PC-9 (cell line): ENCODE measurements at places on chromosomes 5 and 9.
A peak's percentile ranks its signal among the peaks of the same experiment; 100 is the strongest.

- peak; percentile 81 for DNase-seq
These were observed 24.3 kb upstream of the FAT2 start for GRCh38 chr5:151615431-151615830.

DNA sequence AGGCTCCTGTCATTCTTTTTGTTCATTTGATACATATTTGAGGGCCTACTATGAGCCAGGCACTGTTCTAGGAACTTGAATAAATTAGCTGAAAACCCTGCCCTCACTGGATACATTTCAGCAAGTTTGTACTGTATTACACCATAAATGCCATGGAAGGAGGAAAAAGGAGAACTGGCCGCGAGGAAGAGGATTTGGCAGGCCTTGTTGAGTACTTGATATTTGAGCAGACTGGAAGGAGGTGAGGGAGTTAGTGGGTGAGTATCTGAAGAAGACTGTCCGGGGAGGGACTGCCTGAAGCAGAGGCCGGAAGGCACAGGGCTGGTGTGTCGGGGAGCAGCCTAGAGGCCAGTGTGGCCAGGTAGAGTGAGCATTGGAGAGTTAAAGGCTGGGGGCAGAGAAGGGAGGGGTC is 4.5 kb downstream of the SNX30 start:
- DNase-seq: peak; percentile 33

- DNase-seq: no peak
These were observed 47.3 kb upstream of the CEP78 start for GRCh38 chr9:78188594-78188993.

- no peak for DNase-seq
These were observed 46.6 kb upstream of the COL5A1 start for GRCh38 chr9:134595014-134595413.

DNA sequence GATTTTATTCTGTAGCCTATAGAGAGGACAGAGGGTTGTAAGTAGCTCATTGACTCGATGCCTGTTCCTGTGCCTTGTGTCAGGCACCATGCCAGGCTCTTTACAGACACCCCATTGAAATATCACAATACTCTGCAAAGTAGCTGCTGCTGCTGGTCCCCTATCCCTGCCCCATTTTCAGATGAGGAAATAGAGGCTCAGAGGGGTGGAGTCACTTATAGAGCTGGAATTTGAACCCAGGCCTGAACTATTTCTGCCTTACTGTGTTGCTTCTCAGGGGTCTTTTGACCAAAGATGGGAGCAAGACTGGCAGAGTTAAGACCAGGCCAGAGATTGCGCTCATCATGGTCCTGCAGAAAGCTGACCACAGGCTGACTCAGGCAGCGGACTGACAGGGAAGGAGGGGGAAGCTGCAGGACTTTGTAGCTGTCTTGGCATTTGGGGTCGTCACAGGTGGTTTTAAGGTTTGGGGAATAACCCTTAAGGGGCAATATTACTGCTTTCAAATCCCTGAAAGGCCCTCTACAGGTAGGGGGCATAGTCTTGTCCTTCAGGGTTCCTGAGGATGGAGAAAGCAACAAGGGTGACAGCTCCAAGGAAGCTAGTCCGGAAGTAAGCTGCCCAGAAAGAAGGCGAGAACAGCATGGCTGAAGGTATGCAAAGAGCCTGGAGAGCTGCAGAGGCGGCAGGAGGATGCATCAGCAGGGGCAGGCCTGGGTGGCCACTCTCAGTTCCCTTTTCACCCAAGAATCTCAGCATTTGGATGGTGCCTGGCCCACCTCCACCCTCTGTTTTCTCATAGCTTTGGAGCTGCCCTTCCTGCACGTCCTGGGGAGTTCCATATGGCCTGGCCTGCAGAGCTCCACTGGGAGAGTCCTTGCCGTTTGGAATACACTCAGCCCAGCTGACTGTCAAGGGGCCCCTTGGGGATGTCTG is 18.3 kb upstream of the NDST1 start:
- no peak for DNase-seq

GRCh38 chr5:139774980-139775661 is 20.5 kb upstream of the PSD2 start:
- peak; percentile 87 for DNase-seq

DNA sequence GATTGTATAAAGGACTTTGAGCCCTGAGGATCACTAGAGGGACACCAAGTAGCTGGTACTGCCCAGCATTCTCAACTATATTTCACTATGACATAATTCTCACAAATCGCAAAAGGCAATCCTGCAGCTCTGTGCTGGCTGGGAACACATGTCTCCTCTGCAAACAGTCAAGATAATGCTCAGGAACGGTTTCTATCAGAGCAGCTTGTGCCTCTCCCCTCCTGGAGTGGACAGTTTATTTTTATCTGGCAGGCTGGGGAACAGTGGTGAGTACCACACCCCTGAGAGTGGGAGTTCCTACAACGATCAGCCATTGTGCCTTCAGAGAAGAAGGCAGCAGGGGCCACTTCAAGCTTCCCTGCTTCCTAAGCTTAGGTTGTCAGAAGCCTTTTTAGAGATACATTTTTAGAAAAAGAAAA is 65.8 kb downstream of the ERAP1 start:
- no peak for DNase-seq

DNA sequence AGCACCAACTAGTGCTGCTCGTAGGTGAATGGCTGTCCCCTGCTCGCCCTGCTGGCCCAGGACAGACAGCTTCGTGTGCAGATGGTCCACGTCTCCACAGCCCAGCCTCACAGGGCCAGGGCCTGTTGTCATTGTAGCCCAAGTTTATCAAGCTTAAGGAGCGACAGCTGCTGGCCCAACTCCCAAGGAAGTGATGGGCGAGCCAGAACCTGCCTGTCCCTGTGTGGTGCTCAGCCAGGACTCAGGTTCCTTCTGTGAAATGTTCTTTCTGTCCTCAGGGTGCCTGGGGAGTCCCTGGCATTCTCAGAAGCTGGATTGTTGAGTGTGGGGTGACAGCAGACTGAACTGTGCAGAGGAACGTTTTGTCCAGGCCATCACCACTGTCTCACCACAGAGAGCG is 16.4 kb downstream of the TRIP13 start:
- DNase-seq: no peak

DNA sequence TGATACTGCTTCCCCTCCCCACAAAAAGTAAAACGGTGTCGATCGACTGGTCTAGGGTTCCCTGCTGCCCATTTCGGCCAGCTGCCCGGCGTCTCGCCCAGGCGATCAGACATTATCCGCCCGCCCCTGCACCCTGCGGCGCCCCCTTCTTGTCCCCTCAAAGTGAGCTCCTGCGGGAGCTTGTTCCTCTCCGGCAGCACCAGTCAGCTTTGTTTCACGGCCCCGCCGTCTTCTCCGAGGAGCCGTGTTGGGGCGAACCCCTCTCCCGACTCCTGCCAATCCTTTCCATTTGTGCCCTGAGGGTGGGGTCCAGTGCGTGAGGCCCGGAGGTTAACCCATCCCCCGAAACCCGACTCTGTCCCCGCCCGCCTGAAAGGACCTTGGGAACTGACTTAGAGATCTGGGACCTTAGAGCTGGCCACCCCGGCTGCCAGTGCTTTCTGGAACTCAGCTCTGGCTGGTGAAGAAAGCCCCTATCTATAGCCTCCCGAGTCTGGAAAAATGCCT is 518 bp downstream of the UBE2B start:
- peak; percentile 71 for DNase-seq

DNA sequence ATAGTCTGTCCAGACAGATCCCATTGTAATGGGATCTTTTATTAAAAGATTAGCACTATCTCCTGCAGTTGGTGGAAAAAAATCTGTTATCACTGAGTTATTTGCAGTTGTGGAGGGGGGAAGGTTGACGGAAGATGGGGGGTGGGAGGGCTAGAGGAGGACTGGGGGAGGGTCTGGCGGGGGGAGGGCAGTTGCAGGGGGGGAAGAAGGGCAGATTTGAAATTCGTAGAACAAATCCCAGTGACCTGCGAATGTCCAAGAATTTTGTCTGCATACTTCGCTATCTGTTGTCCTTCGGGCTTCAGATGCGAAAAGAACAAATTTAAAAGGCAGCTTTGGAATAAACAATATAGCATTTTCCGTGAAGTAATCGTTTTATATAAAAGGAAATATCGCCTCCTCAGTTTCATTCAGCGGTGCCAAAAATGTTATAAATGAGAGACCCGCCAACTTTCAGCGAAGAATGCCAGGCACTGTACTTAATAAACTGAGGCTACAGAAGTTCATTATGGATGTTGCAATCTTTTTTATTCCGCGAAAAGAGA is 1.3 kb upstream of the FST start:
- no peak for DNase-seq

- no peak for DNase-seq
These were observed 115.3 kb downstream of the TSSK1B start for GRCh38 chr5:113319256-113320053.

GRCh38 chr5:44885903-44886302 is 77.2 kb downstream of the MRPS30 start:
- DNase-seq: no peak

DNA sequence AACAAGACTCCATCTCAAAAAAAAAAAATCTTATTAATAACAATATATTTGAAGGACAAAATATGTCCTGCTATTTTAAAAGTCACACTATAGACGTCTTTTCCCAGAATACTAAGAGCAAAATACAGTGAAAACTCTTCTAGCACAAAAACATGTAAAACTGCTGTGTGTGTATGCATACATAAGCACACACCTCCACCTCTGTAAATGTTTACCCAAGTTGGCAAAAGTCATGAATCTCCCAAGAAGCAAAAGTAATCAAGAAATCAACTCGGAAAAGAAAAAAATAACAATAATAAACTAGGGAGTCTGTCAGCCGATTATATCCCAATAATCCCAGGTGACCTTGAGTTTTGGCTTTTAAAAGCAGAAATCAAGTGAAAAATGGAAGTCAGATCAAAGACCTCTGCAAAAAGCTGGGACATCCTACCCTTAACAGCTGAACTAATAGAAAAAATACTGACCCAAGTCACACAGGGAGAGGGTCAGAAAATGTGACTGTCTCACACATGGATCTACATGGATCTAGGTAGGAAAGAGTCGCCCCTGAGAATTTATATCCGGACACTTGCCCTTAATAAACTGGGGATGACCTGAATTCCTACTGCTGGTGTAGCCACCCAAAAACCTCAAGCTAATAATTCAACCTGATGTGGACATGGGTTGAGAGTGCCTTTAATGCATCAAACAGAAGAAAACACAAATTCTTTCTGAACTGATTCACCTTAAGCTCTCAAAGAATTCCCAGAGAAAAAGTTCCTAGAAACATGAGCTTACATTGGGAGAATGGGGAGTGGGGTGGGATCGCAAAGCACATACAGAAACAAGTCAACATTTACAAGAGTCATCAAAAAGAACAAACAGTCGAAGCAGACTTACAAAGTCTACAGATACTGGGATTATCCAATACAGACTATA is 29.9 kb downstream of the LPAR1 start:
- DNase-seq: no peak

- no peak for DNase-seq
These were observed 161.8 kb downstream of the PJA2 start for GRCh38 chr5:109247986-109248385.

DNA sequence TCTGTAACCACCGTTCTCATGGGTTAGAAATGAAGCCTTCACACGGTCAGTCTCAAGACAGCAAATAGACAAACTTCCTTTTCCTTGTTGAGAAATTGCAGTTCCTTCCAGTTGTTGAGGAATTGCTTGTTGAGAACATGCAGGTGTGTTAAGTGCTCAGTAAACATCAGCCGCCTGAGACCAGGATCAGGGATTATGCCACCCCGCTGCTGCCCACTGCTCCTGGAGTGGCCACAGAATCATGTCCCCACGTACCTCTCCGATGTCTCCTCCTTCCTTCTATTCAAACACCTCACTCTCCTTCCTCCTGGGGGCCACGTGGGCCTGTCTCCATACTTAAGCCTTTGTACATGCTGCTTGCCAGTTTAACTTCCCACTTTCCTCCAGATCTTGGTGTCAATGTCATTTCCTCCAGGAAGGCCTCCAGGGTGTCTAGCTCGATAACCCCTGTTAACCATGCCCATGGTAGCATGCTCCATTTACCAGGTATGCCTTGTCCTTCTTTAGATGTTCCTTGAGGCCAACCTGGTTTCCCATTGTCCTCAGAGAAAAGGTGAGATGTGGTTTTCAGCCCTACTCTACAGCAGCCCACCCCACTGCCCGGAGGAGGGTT is 33.8 kb upstream of the RPL26L1 start:
- DNase-seq: no peak

GRCh38 chr5:35233121-35233520 is 2.8 kb upstream of the PRLR start:
- no peak for DNase-seq

DNA sequence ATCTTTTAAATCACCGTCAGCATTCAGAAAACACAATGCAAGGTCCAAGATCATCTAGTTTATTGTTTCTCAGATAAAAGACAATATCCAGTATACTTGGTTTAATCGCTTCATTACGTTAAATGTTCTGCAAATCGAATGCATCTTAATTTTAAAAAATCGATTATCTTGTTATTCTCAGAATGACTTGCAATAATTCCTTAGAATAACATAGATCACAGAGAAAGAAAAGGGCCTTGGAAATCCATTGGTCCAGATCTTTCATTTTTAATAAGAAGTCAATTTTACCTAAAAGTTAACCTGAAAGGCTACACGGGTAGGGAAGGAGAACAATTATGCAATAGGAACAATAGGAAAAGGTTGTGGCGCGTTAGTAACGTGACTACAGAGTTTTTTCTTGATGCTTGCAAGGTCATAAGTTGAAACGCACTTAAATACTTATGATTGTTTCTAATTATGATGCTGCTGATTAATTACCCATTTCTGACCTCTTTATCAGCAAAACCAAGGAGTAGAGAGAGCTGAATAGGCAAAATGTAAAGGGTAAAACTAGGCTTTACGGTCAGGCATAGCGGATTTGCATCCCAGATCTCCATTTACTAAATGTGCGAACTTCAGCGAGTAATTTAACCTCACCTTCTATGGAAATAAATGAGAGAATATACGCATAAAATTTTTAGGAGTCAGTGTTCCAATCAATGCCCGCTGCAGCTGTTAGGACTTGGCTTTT is 769 bp upstream of the LYRM7 start:
- DNase-seq: no peak

GRCh38 chr5:92956886-92957285 is 624.1 kb downstream of the NR2F1-AS1 start:
- no peak for DNase-seq

- no peak for DNase-seq
These were observed 86.1 kb downstream of the GTF3C4 start for GRCh38 chr9:132756214-132756845.

- DNase-seq: peak; percentile 20
These were observed 26.2 kb downstream of the GOLPH3 start for GRCh38 chr5:32147959-32148358.

GRCh38 chr5:107383414-107383813 is 287.3 kb downstream of the EFNA5 start:
- no peak for DNase-seq
